AG09319 (cell line): ENCODE measurements at places on chromosomes 7 and 10.

DNA sequence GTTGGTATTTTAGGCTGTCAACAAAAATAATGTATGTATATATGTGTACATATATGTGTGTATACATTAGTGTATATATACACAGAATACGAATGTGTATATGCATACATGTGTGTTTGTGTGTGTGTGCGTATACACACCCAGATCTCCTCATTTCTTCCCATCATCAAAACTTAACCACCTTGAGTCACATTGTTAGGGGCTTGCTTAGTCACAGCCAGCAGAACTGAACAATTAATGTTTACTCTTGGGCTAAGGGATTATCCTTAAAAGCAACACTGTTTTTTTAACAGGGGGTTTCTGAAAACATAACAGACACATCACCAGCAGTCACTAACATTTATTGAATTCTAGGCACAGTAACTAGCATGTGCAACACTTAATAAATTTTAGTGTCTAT, 83.0 kb upstream of the ASAH2 start:
- DNase-seq: no peak

DNA sequence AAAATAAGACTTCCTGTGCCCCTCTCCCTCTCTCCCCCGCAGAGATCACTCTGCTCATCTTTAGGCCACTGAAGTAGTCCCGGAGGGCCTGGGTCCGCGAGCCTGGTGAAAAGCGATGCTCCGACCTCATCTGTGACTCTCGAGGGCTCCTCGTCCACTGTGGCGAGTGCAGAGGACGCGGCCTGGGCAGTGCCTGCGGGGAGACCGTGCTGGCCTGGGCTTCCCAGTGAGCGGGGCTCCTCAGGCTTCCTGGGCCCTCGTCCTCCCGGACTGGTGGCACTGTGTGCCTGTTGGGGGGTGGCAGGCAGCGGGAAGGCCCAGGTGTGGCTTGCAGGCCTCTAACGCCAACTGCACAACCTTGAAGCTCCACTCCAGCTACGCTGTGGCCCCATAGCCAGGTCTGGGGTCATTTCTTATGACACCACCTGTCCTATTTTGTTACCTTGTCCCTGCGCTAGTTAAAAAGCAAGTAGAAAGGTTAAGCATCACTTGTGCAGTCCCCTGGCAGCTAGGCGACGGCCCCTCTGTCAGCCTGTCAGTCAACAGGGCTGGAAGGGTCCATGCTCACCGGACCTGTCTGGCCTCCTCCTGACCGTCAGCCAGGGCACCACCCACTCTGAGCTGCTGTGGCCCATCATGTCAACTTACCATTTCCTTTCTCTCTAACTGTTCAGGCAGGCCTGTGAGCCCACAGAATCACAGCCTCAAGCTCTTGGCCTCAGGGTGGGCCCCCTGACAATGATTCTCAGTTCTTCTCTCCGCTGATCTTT, 20.5 kb downstream of the MNX1 start:
- no peak for DNase-seq

DNA sequence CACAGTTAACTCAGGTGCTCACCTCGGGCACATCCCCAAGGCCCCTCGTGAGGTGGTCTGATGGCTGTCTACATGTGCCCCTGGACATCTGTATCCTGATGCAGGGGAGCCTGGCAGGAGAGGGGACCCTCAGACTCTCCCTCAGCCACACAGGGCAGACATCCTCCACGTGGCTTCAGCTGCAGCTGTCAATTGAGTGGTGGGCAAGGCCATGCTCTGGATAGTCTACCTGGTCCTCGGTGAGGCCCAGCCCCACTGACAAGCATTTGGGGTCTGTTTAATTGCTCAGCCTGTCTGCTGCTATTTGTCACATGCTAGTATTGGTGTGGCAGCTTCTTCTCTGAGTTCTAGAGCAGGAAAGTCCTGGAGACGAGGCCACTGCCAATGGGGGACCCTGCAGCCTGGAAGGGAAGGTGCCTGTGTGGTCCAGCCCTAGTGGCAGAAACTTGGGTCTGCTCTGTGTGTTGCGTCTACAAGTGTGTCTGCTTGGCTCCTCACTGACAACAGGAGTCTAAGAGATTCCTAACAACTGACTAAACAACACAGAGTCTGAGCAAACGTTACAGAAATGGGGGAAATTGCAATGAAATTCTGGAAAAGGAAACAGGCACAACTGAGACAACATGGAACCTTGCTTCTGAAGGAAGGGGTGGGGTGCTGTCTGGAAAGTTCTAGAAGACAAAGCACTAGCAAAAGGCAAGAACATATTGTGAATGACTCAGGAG, 59.3 kb upstream of the IGFBP3 start:
- no peak for DNase-seq

- DNase-seq: no peak
Observed at GRCh38 chr7:139582671-139583155, 59.2 kb downstream of the CLEC2L start.

DNA sequence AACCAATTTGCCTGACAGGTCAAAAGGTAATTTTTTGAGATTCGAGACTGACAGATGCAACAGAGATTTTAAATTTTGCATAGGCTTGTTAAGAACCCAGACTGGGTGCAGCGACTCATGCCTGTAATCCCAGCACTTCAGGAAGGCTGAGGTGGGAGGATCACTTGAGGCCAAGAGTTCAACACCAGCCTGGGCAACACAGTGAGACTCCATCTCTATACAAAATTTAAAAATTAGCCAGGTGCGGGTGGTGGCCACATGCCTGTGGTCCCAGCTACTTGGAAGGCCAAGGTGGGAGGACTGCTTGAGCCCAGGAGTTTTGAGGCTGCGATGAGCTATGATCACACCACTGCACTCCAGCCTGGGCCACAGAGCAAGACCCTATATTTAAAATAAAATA, 34.6 kb downstream of the AMZ1 start:
- DNase-seq: no peak

DNA sequence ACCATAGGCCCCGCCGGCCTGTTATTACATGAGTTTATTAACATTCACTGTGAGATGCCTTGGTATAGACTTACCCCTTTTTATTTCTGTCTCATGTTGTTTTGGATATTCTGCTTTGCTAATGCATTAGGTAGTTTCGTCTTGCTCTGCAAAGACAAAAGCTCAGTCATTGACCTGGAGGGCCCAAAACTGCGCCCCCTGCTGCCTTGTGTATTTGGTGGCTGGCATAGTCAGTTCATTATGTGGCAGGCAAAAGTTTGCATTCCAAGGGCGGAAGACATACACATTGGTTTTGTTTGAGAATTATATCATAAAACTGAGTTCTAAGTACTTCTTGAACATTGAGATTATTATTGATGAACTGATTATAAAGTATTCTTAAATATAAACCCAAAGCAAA, 372.5 kb downstream of the SDK1 start:
- no peak for DNase-seq

- DNase-seq: no peak
Observed at GRCh38 chr10:64732372-64732957, 1211.3 kb downstream of the REEP3 start.

DNA sequence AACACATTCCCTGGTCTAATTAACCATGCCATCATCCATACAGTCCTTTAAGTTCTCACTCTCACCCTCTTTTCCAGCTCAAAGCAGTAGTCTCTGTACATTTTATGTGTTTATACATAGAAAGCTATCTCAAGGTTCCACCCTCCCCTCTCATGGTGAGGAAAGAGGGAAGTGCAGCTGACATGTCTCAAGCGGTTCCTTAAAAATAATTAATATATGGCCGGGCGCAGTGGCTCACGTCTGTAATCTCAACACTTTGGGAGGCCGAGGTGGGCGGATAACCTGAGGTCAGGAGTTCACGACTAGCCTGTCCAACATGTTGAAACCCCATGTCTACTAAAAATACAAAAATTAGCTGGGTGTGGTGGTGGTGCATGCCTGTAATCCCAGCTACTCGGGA, 36.7 kb downstream of the ZC3HAV1 start:
- no peak for DNase-seq

DNA sequence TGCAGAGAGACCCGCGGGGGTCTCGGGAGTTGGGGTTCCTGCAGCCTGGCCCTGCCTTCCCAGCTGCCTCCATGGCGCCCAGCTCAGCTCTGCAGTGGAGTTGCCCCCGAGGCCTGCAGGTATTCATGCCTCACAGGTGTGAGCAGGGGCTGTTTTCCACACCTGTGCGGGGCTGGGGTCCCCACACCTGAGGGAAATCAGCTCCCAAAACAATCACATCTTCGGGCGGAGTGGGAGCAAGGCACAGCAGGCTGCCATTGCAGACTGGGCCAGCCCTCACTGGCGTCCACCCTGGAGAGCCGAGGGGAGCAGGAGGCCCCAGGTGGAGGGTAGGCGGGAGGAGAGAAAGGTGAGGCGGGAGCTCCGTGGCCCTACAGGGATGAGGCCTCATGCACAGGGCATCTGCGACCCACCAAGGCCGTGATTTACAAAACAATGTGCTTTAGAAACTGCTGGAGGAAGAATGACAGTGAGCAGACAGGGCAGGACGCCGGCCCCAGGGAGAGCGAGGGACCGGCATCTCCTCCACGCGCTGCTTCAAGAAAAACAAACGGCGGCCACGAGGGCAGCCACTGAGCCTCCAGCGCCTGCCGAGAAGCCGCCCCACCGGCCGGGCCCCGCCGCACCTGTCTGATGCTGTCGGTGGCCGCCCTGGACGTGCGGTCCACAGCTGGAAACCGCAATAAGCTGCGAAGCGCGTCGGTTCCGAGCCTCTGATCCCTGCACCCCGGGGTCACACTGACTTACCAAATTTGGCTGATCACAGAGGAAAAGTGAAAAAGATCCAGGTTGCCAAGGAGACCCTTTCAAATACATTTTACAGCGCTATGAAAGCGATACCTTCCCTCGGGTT, 53.0 kb upstream of the PDGFA start:
- no peak for DNase-seq

DNA sequence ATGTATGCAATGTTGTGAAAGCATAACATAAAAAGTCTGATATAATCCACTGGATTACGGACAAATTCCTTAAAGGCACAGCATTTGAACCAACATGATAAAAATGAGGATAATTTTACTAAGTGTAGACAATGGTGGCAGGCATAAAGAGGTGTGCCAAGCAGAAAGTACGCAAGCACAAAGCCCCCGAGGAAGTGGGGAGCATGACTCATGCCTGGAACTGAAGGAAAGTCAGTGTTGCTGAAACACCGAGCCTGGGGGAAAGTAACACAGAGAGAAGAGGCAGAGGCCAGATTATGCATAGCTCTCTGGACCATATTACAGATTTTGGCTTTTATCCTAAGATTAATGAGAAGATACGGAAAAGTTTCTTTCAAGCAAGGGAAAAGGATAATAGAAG, 490.0 kb upstream of the PHF14 start:
- no peak for DNase-seq

DNA sequence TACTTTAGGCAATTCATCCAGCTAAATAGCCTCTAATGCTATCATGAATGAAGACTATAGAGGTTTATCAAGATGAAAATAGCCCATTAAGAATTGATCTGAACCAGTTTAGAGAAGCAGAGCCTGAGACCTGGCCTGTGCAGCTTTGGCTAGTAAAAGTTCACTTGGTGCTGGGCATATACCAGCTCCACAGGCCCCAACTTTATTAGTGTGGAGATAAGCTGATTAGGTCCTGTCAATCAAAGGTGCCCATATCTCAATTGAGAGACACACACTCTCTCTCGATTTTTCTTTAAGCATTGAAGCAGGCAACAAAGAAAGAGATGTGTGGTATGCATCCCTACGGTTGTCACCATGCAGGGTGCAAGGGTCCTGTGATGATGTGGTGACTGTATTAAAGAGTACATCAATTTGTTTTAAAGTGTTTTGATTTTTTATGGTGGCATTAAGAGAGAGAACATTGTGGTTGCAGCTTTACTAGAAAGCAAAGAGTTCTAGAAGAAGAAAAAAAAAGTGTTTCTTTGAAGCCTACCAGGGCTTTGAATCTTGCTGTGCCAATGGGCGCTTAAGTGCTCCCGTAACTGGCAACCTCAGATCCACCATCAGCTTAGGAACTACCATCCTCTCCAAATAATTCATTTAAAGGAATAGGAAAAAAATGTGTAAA, 111.6 kb downstream of the VTI1A start:
- DNase-seq: no peak

- no peak for DNase-seq
Observed at GRCh38 chr7:101453617-101454016, 90.9 kb downstream of the COL26A1 start.

- no peak for DNase-seq
Observed at GRCh38 chr7:76260171-76260703, 42.2 kb upstream of the HSPB1 start.

- DNase-seq: peak; percentile 32
Observed at GRCh38 chr10:23351926-23352519, 7.4 kb upstream of the C10orf67 start.

GRCh38 chr7:94261067-94261466, 133.6 kb upstream of the COL1A2 start:
- DNase-seq: no peak
